Stimulated activated CD4-positive, alpha-beta T cell treated with anti-CD3 and anti-CD28 coated beads, Interleukin-15, amount 100 ng/mL, for 48 hours (primary cell): ENCODE measurements at places on chromosomes 5 and 9.

- DNase-seq = no peak
Observed at GRCh38 chr5:107129051-107129450, 541.7 kb downstream of the EFNA5 start.

DNA sequence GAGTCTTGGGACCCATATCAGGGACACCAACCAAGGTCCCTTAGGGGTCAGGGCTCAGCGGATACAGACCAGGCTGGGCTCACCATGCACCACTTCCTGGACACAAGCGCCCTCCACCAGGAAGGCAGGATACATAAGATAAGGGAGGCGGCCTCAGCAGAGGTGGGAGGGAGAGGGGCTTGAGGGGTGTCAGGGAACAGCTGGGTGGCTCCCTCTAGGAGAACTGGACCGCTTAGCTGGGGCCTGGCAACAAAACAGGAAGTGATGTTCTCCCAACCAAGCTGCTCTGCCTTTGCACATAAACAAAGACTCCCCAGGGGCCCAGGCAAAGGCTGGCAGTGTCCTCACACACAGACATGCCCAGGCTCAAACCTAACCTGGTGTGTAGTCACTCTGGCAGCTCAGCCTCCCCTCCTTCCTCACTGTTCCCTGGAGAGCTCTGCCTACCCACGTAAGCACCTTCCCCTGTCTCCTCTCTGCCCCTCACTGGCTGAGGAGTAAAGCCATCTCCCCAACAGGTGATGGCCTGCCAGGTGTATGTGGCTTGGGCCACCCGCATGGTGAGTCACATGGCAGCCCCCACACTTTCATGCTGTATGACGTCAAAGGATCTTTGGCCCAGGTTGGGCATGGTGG lies 5.8 kb upstream of the BICD2 start:
- DNase-seq = no peak

DNA sequence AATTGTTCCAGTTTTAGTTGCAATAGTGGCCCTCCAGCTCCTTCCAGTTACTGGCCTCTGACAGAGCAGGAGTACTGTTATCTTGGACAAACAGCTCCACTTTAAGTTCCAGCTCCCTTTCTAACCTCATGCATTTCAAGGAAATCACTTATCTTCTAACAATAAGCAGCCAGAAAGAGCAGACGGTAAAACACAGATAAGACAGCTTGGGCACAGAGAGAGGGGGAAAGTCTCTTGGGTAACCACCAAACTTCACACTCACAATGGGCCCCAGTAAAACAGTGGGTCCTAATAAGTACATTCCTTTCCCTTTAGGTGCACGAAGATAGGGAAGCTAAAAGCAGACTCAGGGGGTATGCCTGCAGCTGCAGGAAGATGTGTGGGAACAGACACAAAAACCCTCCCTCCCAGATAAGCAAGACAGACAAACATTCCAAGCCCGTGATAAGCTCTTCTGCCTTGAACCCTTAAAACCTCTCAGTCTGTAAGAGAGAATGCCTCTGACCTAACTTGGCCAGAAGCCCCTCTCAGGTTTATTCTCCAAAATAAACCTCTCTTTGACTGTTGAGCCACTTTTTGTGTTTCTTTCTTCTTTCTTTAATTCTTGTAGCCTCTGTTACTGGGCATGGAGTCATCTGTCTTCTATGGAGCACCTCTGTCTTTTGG lies 30.8 kb downstream of the OR1J1 start:
- DNase-seq = no peak

DNA sequence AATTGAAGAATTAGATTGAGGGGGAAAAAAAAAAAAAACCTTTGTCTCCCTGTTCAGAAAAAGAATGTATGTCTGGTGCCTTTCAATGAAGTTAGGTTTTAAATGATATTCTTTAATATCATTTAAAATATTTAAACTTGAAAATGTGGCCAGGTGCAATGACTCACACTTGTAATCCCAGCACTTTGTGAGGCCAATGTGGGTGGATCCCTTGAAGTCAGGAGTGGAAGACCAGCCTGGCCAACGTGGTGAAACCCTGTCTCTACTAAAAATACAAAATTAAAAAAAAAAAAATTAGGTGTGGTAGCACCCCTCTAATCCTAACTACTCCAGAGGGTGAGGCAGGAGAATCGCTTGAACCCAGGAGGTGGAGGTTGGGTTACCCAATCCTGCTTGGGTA lies 111.1 kb upstream of the RASA1 start:
- no peak for DNase-seq

GRCh38 chr5:163760498-163760897 lies 255.1 kb downstream of the MAT2B start:
- no peak for DNase-seq

DNA sequence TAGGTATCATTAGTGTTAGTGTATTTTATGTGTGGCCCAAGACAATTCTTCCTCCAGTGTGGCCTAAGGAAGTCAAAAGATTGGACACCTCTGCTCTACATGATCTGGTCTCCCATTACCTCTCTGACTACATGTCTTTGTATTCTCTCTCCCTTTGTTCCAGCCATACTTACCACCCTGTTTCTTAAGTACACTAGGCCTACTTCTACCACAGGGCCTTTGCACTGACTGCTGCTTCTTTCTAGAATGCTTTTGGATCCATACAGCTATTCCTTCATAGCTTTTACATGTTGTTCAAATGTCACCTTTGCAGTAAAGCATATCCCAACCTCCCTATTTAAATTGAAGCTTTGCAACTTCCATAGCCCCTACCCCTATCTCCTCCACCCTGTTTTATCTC lies 5.4 kb downstream of the XRCC4 start:
- DNase-seq = no peak

DNA sequence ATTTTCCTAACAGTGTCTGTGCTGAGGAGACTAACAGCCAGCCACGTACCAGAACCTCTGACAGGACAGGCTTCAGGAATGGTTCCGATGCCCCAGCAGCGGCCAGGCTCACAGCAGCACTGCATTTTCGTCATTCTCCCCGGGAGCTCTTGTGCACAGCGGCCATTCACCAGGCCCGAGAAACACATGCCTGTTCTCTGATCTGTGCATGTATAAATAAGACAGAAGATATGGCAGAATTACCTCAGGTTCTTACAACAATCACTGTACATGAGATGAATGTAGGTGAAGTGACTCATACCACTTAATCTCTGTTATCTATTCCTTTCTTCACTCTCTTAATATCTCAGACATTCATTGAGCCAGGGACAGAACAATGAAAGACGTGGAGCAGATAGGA lies 143.0 kb downstream of the FBN2 start:
- no peak for DNase-seq

- no peak for DNase-seq
Observed at GRCh38 chr9:105621001-105621400, 41.3 kb upstream of the TAL2 start.

- no peak for DNase-seq
Observed at GRCh38 chr9:4320021-4320420, 20.2 kb upstream of the GLIS3 start.

GRCh38 chr9:18775930-18776329 lies 257.1 kb downstream of the SAXO1 start:
- DNase-seq = no peak

GRCh38 chr5:135492319-135492626 lies 40.1 kb upstream of the TIFAB start:
- DNase-seq = no peak

DNA sequence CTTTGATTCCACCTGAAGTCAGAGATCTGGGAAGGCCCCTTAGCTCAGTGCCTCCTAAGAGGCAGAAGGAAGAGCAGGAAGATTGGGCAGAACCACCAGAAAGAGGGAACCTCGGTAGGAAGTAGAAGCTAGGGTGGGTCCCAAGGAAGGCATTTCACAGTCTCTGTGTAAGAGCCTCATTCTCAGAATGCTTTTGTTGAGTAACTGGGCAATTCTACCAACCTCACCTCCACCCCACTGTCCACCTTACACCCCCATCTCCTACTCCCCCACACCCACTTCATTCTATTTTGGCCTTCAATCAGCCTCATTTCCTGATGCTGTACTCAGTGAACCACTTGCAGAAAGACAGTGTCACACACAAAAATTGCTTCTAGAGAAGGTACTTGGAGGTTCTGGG lies 3.5 kb downstream of the HBEGF start:
- no peak for DNase-seq

DNA sequence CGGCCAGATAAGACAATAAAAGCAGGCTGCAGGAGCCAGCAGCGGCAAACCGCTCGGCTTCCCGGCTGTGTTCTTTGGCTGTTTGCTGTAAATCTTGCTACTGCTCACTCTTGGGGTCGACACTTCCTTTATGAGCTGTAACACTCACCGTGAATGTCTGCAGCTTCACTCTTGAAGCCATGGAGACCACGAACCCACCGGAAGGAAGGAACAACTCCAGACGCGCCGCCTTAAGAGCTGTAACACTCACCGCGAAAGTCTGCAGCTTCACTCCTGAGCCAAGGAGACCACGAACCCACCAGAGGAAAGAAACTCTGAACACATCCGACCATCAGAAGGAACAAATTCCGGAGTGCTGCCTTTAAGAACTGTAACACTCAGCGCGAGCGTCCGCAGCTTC lies 451.7 kb downstream of the AGTPBP1 start:
- DNase-seq = no peak

GRCh38 chr9:123640792-123641222 lies 284.8 kb downstream of the CRB2 start:
- peak; percentile 10 for DNase-seq

- no peak for DNase-seq
Observed at GRCh38 chr5:33855396-33855795, 36.4 kb downstream of the ADAMTS12 start.
